T-helper 9 cell (primary cell): ENCODE measurements at places on chromosomes 2 and 18.

- DNase-seq = no peak
Observed at GRCh38 chr18:77268456-77268855, 18.8 kb downstream of the GALR1 start.

DNA sequence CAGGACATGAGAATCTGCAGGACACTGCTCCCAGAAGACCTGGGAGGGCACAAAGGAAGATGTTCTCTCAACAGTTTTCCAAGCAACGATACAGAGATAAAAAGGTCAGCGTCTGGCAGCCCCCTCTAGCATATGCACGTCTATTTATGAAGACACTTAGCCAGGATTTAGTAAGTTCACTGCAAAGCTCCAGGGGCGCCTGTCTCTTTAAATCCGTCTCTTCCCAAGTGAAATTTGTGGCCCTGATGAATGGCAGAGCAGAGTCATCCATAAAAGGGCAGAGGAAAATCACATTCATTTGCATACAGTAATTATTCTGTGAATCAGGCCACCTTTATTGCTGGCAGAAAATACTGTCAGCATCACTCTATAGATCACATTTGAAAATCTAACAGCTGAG lies 390.9 kb upstream of the SMIM21 start:
- no peak for DNase-seq

DNA sequence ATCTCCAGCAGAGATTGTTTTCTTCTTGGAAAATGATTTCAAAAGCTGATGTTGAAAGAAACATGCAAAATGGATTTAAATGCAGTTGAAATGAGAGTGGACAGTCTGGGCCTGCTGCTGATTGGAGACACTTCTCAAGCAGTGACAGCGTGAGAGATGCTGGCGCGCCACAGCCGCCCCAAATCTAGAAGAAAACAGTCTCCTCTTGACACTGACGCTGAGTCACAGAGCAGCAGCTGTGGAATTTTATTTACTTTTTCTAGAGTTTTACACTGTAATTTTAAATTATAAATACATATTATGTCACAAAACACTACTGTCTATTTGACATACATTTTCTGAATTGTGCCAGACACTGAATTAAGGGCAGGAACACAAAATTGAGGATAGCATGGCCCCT lies 121.8 kb upstream of the TMEM200C start:
- DNase-seq = no peak

DNA sequence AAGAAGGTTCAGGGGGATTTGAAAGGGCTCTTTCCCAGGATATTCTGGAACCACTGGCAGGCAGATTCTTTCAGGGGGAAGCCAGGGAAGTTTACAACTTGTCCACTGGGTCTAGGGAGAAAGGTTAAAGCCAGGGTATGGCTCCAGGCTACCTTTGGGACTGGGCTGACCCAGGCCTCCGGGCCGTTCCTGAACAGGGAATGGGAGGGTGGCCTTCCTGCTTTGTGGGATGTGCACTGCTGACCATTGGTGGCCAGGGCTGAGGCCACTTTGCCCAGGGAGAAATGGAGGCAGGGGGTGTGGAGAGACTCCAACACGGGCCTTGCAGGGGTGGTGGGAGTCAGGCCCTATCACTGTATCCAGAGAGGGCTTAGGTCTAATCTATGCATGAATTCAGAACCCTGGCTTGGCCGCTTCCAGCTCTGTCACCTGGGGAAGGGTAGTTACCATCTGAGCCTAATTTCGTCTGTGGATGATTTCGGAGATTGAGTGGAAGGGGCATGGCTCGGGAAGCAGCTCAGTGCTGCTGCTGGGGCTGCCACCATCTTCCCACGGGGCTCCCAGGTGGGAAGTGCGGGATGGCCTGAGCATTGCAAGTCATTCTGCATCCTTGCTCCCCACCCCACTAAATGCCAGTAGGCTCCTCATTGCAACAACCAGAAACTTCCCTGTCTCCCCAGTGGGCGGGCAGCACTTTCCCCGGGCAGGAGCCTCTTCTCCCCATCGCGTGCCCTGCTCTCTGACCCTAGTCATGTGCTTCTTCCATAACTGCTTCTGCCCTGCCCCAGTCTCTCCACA lies 57.1 kb upstream of the OTOF start:
- no peak for DNase-seq

DNA sequence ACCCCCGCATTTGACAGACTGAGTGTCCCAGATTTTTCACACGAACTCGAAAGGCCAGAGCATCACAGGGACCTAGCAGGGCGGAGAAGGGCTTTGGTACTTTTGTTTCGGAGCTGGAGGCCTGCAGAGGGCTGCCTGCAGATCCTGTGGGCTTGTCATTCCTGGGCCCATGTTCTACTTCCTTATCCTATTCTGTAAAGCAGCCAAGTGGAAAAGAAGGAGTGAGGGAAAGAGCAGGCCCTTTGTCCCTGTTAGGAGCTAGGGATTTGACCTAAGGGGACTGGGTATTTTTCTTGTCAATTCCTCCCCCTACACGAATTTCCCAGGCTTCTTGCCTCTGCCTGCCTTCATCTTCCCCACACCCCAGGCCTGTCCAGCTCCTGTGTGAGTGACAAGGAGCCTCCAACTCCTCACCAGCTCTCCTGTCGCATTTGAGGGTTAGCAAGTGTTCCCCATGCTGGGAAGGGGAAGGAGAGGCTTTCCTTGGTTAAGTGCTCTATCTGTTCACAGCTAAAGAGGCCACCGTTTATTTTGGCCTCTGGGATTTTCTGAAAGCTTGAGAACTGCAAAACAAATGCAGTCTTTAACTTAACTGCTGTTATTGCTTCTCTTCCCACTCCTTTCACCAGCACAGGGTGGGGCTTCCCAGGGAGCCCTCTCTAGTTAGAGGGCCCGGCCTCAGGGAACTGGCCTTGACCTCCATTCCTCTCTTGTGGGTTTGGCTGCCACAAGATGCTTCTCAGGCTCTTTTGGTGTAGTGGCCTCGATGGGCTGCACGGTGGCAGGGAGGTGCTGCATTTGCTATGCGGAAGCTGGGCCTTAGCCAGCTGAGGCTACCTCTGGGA lies 61.2 kb downstream of the SGPP2 start:
- no peak for DNase-seq

DNA sequence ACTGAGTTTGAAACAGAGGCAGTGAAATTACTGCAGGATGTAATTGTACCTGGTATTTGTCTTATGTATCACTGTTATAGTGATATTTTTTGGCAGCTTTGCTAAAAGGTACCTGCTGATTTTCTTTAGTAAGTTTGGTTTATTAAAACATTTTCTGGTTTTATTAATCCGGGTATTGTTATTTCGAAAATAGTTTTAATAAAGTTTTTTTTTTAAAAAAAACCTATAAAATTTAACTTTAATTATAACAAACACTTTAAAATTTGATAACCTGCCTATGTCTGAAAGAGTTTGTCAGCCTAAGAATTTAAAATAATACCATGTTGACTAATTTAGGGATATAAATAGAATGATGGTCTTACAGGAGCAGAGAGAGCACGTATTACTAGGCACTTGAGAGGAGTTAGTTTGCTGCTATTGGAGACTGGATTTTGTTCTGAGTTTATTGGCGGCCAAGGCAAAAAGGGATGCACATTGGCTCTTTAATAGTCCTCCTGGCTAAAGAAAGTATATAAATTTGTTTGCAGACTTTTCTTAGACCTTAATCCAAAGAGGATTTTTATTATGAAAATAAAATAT lies 12.1 kb downstream of the EHBP1 start:
- no peak for DNase-seq

DNA sequence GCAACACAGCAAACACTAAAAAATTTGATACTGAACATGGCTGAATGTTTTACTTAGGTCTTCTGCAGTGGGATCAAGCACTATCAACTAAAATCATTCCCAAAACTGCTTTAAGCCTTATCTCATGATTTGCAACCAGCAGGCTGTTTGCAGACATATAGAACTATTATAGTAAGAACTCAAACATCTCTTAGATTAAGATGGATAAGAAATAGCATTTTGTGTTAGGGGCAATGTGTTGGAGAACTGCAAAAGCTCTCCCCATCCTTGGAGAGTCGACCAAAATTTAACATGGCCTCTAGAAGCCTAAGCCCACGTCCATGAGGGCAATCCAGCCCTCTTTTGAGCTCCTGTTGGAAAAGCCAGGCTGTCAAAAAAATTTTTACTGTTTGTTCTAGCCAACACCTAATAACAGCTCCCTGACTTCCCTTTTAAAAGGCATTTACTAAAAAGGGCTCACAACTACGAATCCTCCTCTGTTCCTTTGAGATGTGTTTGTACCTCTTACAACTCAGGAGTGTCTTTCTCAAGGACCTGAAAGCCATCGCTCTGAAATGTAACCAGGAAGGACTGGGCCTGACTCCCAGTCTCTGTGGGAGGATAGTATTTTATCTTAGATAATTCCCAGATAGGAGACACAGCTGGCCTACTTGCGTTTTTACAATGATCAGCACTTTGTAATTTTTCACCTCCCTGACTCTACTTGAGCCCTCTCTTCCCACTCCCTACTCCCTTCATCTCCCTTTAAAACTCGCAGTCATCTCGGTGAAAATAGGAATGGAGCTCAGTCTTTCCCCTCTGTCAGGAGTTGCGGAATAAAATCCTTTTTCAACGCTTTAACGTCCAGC lies 1.4 kb downstream of the KRCC1 start:
- DNase-seq = no peak

- DNase-seq = no peak
Observed at GRCh38 chr2:235265348-235265965, 228.4 kb upstream of the AGAP1 start.

GRCh38 chr2:150695451-150696135 lies 208.1 kb upstream of the RND3 start:
- DNase-seq = no peak

GRCh38 chr2:28620291-28620793 lies 124.5 kb downstream of the PLB1 start:
- no peak for DNase-seq

DNA sequence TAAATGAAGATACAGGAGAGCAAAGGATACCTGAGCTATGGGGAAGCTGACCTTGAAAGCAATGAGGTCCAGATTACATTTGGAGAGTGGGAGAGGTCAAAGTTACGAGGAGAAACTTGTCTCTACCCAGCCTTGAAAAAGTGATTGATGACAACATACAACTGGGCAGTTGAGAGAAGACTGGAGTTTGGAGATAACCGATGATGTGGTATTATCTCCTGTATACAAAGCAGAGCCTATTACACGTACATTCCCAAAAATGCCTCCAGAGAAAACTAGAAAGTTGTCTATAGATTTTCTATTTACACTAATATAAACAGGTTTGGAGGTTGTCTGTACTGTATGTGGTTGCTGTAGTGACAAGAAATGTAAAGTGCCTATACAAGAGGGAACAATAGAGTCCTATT lies 28.3 kb downstream of the ARL5A start:
- no peak for DNase-seq

- DNase-seq = no peak
Observed at GRCh38 chr2:121095257-121096080, 189.5 kb downstream of the TFCP2L1 start.

- no peak for DNase-seq
Observed at GRCh38 chr2:50347358-50348044, 684.4 kb downstream of the NRXN1 start.

DNA sequence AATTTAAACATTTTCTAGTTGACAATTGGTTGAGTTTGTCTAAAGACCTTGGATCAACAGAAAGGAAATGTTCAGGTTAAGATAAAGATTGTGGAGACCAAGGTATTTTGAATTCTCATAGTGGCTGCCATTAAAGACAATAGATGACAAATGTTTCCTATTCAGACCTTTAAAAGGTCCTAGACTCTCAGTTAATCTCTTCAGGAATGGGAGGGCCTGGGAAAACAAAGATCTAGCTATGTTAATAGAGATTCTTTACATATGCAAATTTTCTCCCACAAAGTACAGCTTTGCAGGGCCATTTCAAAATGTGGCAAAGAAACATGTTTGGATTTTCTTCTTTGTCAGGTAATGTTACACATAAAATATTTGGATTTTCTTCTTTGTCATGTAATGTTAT lies 403.9 kb downstream of the SPAG16 start:
- DNase-seq = no peak

DNA sequence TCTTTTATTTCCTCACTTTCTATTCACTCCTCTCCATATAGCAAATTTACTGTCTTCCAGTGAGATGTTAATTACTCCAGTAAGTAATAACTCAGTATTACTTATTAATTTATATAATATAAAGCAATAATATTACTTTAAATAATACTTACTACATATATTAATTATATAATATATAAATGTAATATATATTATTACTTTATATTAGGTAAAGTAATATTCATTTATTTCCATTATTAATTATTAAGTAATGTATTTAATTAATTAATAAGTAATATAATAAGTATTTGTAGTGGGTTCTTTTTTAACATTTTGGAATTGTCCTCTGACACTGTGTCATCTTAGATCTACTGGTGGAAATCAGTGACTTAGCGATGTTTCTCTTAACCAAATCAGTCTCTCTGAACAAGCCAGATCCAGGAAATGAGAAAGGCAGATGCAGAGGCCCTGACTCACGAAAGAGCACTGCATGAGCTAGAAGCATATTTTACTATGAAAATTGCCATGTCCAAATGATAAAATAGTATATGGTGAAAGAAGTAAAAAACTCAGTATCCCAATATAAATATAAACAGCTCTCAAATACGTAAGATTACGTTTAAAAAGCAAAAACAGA lies 115.9 kb downstream of the DSEL start:
- DNase-seq = no peak

- no peak for DNase-seq
Observed at GRCh38 chr2:240619506-240620148, 5.7 kb upstream of the GPR35 start.

DNA sequence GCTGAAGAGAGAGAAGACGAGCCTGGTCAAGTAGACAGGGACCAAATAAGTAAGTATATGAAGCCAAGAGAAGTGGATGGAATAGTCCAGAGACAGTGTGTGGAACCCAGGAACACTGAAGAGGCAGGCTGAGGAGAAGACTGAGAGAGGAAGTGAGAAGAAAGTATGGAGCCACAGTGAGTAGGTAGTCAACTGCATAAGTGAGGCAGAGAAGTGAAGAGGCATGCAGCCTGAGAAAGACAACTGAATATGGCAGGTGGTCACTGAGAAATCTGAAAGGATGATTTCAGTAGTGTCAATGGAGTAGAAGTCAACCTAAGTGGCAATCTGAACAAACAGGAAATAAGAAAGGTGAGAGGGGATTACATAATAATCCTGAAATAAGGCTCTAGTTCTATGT lies 55.4 kb downstream of the CWC22 start:
- DNase-seq = no peak

GRCh38 chr2:2764739-2765138 lies 433.7 kb upstream of the MYT1L start:
- no peak for DNase-seq

GRCh38 chr2:48750128-48750739 lies 5.3 kb downstream of the LHCGR start:
- no peak for DNase-seq

- DNase-seq = no peak
Observed at GRCh38 chr2:28250006-28250405, 142.7 kb upstream of the FOSL2 start.

DNA sequence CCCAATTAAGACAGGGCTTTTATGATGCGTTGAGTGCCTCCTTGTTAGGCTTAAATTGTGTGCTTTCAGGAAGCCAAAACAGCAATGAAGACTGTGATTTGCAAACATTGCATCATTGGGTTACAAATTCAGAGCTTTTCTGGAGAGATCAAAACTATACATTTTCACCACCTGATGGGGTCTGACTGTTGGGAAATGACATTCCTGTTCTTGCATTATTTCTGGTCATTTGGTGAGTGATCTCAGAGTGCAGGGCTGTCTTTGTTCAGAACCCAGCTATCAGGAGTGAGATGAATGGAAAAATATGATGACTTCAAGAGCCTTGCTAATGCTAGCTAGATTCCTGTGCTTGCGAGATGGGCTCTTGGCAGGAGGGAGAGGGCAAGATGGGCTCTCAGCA lies 39.1 kb downstream of the SH3RF3 start:
- no peak for DNase-seq
